NB4 (cell line): ENCODE measurements at places on chromosomes 2 and 18.

GRCh38 chr2:237178396-237178795, 92.7 kb downstream of the COPS8 start:
- no peak for DNase-seq

GRCh38 chr2:226508683-226509082, 290.9 kb downstream of the IRS1 start:
- DNase-seq: no peak

- DNase-seq: peak; percentile 73
Measured at GRCh38 chr2:27710640-27711430, 47.1 kb downstream of the SLC4A1AP start.

- DNase-seq: no peak
Measured at GRCh38 chr2:30408961-30409387, 38.1 kb upstream of the LCLAT1 start.

DNA sequence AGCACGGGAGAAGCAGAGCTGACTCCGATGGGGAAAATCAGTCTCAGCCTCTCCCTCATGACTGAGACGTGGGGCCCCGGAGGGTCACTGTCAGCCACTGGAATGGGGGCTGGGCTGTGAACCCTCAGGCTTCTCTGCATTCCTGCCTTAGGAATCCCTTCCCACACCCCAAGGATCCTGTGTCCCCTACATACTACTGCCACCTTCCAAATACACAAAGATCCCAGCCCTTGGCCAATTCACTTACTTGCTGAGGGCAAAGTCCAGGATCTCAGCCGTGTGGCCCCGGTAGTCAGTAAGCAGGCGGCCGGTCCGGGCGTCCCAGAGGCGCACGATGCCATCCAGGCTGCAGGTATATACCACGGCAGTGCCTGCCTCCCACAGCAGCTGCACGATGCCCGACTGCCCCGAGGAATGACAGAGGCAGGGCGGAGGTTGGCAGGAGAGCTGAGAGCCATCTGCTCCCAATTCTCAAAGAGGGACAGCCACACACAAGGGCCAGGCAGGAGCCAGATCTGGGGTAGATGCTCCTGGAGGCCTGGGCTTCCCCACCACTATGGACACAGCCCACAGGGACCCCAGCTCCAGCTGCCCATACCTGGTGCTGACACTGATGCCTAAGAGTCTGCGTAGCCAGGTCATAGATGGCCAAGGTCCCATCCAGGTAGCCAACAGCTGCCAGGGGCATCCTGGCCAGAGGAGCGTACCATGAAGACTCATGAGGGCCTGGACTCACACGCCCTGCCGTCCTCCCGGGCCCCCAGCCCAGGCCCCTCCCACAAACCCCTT, 4.2 kb downstream of the GPBAR1 start:
- no peak for DNase-seq

DNA sequence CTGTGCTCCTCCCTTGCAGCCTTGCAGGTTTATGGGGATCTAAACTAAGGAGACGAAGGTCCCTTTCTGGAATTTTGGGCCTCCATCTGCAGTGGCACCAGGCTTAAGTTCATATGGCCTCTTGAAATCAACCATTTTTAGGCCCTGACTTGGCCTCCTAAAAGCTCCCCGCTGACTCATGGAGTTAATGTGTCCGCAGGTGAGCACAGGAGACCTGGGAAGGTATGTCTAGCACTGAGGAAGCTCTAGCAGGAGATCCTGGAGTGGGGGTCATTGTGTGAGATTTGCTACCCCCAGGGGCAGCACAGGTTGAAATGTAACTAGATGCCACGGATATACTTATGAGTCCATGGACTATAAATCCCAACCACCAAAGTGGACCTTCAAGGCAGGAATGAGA, 95.9 kb upstream of the CELF4 start:
- no peak for DNase-seq

DNA sequence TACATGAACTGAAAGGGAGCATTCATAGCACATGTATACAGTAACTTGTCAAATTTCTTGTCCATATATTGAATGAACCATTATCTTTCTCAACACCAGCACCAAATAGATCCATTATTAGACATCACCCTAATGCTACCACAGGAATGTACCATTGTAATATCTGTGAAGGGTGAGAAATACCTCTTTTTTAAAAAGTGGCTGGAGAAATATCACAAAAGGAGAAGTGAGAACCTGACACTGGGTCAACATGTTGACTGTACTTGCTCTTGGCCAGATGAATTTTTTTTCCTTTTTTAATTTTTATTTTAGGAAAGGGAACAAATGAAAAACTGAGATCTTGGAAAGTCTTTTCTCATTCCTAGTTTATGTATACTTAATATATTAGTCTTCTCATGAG, 63.5 kb downstream of the CAVIN2 start:
- DNase-seq: no peak

GRCh38 chr18:23059541-23060465, 75.5 kb upstream of the CABLES1 start:
- DNase-seq: no peak
